ENCODE measurements at places on chromosomes 6 and 20.

- no peak for DNase-seq
Observed at GRCh38 chr20:3258429-3258828, 19.4 kb upstream of the SLC4A11 start.

- DNase-seq = peak; percentile 36
Observed at GRCh38 chr6:79713701-79714322, 82.7 kb downstream of the SH3BGRL2 start.

DNA sequence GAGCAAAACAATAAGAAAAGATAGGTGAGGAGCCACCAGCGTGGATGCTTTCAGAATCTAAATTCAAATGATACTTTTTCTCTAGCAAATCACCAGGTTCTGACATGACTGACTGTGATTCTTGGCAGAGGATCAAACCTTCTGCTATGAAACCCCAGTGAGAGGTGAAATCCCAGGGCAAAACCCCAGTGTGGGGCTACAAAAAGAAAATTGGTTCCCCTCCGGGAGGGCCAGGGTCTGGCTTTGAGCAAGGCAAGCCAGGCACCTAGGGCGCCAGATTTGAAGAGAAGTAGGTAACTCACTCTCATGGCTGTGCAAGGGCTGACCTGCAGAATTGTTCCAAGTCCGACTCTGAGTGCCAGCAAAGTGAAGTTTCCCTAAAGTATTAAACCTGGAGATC lies 20.2 kb upstream of the RALGAPA2 start:
- DNase-seq = no peak

DNA sequence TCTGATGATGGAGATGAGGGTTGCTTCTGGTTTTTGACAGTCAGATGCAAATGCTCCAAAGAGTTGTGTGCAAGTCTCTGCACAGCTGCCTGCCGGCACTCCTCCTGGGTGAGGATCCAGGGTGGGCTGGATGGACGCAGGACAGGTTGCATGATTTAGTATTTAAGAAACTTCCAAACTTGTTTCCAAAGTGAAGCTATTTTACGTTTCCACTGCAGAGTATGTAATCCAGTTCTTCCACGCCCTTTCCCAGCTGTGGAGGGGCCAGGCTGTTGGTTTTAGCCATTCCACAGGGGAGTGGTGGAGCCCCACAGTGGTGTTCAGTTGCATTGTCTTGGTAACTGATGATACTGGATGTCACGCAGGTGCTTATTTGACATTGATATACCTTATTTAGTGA lies 157.3 kb downstream of the THBS2 start:
- DNase-seq = no peak

Measured in CD4-positive, alpha-beta T cell treated with Interleukin-4 for 4 hours (primary cell).